ENCODE measurements at places on chromosomes 2 and 18.

GRCh38 chr2:233245406-233245805 is 6.1 kb upstream of the ATG16L1 start:
- no peak for DNase-seq

GRCh38 chr18:48920408-48921038 is 30.2 kb downstream of the SMAD7 start:
- DNase-seq = peak; percentile 65

DNA sequence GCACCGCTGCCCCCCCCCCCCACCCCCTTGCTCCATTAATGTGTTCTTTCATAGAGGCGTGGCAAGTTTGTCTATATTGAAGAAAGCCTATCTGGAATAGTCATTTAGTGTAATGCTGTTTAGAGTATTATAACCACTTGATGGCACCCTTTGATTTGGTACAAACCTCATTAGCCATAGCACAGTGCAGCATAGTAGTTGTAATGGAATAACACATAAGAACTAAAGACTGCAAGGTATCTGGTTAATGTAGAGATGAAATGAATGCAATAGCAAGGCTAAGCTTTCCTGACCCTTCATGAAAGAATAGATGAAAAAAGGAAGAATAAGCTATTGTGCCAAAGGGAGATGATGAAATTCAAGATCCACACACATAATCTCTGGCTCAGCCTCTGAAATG is 81.9 kb downstream of the EHBP1 start:
- DNase-seq = peak; percentile 77

GRCh38 chr2:90221300-90221651 is 1529.8 kb downstream of the RPIA start:
- no peak for DNase-seq

GRCh38 chr2:8457699-8458502 is 224.0 kb upstream of the ID2 start:
- DNase-seq = no peak

DNA sequence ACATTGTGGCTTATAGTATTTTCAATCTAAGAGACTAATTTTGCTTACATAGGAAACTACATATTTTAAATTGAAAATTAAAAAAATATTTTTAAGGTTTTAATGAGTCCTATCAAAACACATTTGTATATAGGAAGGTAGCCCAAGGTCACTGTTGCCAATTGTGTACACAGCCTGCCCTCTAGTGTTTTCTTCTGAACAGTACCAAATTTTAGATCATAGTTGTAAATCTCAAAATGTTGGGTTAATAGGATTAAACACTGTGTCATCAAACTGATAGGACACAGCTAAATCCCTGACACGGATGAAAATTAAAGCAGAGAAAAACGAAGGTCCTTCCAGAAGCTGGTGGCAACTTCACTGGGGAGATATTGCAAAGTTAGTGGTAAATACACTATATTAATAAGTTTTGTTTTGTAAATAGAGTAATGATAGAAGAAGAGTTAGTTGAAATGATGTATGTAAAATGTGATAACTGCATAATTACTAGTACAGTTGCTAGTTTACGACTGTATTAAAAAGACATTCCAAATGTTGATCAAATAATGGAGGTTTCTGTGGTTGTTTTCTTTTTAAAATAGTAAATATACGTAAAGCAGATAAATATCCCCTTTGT is 19.7 kb downstream of the CLUL1 start:
- peak; percentile 67 for DNase-seq

DNA sequence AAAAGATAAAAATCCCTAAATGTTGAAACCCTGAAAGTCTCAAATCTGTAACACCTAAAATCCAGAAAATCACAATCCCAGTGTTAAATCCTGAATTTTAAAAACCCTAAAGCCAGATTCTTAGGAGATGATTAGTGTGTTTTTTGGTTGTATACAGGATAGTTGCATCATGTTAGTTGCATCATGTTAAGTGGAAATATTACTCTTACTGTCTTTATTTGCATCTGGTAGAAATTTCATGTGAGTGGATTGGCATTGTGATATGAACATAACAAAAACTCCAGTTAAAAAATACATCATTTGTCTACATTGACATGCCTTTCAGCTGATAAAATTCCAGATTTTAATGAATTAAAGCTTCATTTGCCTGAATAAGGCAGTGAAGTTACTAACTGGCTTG is 683.1 kb upstream of the ACVR2A start:
- DNase-seq = no peak

GRCh38 chr2:12605936-12606335 is 110.8 kb upstream of the TRIB2 start:
- no peak for DNase-seq

DNA sequence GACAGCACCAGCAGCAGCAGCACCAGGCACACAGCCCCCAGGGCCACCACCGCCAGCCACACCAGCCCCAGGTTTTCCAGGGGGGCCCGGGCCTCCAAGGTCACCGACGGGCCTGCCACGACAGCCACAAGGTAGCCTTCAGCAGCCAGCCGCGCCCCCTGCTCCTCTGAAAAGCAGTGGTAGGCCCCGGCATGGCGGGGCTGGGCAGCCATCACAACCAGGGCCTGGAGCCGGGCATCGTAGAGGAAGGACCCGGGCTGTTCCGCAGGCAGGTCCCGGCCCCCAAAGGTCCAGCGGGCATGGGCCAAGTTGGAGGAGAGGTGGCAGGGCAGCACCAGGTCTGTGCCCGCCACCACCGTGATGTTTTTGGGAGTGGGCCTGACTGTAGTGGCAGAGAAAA is 3.3 kb upstream of the ANKRD39 start:
- DNase-seq = no peak

DNA sequence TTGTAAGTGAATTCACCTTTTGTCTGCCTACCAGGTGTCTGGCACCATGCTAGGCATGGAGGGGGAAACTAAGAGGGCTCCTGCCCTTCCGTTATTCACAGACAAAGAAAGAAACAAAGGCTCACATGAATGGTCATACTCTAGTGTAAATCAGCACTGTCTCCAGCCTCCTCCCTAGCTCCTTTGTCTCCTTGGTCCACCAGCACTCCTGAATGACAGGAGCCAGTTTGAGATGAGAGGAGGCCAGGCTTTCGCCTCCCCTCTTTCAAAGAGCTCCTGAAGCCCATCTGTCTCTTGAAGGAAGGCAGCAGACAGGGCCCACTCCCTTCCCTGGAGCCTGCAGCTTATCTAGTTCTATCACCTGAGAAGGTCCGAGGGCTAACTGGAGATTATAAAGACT is 18.7 kb downstream of the SATB2 start:
- no peak for DNase-seq

GRCh38 chr2:148218326-148219075 is 197.6 kb downstream of the MBD5 start:
- peak; percentile 7 for DNase-seq

DNA sequence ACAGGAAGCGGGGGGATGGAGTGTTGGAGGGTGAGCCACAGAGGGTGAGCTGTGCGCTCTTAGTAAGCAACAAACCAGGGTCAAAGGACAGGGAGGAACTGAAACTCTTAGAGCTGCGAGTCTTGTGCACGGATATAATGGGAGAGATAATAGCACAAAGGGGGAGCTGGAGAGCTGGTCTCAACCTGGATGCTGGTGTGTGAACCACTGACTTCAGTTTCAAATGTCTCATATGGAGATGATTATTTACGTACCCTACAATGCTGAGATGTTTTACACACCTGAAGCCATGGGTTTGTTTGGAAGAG is 35.9 kb downstream of the PTGR3 start:
- peak; percentile 27 for DNase-seq

- no peak for DNase-seq
Observed at GRCh38 chr2:134104754-134105153, 149.1 kb upstream of the MGAT5 start.

GRCh38 chr2:181462033-181462432 is 4.8 kb downstream of the ITGA4 start:
- no peak for DNase-seq

GRCh38 chr2:241035818-241036396 is 37.5 kb downstream of the SNED1 start:
- no peak for DNase-seq

DNA sequence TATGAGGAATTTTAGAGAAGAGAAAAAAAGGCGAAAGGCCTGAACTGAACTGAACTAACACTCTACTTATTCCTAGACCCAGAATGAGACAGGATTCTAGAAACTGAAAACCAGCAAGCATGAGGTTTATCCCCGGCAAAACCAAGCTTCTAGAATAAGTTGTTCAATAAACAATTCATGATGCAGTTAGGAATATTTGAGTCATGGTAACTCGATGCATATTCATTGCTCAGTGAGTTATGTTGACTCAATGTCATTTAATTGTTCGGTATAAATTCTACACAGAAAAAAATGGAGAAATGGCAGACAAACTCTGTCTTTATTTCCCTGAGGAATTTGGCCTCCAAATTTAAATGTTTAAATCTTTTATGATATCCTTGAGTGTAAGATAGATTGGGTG is 321.5 kb downstream of the SATB2 start:
- no peak for DNase-seq

DNA sequence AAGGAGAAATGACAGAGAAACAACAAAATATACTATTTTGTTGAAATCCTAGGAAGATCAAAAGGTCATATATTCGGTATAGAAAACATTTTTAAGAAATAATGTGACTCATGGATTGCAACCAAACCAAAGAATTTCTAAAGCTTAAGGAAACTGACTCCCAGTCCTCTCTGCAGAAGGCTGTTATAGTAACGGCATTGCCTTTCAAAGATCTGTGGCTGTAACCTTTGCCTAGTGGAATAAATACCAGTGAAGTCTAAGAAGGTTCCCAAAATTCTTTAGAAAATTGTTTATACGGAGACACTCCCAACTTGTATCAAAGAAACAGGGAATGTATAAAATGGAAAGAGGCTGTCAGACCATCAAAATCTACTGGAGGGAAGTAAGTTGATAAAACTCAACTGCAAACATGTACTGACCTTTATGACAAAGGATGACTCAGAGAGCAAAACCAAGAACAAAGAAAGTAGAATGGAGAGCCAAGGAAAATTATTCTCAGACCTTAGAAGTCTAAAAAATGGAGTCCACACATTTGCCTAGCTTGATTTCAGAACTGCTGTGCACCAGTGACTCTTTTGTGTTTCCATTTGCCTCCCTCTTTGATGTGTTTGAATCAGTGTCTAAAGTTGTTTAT is 48.6 kb upstream of the FSIP2 start:
- no peak for DNase-seq

GRCh38 chr2:109206569-109207146 is 77.7 kb downstream of the SH3RF3 start:
- DNase-seq = no peak

- DNase-seq = no peak
Observed at GRCh38 chr2:60544954-60545560, 8.4 kb downstream of the BCL11A start.

DNA sequence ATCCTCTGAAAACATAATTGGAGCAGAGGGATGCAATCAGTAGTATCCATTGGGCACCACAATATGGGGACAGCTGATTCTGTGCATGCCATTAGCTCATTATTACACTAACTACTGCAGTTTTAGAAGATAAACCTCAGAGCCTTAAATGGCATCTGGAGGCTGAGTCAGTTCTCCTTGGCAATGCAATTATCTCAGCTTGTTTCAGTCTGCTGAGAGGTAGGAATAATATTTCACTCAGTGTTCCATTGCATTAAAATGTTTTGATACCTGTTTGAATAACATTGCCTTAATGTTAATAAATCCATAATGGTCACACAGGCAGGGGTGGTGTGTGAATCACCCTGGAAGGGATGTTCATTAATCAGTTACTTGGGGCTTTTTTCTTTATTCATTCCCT is 309.6 kb downstream of the LRRTM1 start:
- no peak for DNase-seq

- no peak for DNase-seq
Observed at GRCh38 chr2:219488149-219488843, 10.4 kb upstream of the GMPPA start.
